Stimulated activated CD8-positive, alpha-beta memory T cell treated with anti-CD3 and anti-CD28 coated beads, Interleukin-4, amount 100 ng/mL, for 48 hours (primary cell): ENCODE measurements at places on chromosomes 12 and 14.
A peak's percentile ranks its signal among the peaks of the same experiment; 100 is the strongest.

- no peak for DNase-seq
Measured at GRCh38 chr14:45526715-45527549, 273.9 kb upstream of the MIS18BP1 start.

- no peak for DNase-seq
Measured at GRCh38 chr12:42237853-42238239, 202 bp downstream of the YAF2 start.

DNA sequence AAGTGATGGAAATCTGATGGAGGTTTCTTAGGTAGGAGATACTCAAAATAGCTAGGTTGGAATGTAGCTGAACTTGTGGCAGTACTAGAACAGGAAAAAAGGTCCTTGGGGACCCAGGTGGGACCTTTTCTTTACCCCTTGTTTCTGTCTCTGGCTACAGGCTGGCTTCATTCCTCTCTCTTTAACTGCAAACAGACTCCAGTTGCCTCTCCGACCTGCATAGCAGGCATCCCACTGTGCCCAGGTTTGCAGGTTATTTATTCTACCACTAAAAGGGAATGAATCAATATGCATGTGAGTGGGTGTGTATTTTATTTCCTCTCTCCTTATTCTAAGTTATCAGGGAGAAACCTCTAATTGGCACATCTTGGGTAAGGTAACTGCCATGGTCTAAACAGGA, 758.1 kb downstream of the MED13L start:
- DNase-seq: no peak

GRCh38 chr12:91210618-91211017, 28.0 kb upstream of the DCN start:
- no peak for DNase-seq

DNA sequence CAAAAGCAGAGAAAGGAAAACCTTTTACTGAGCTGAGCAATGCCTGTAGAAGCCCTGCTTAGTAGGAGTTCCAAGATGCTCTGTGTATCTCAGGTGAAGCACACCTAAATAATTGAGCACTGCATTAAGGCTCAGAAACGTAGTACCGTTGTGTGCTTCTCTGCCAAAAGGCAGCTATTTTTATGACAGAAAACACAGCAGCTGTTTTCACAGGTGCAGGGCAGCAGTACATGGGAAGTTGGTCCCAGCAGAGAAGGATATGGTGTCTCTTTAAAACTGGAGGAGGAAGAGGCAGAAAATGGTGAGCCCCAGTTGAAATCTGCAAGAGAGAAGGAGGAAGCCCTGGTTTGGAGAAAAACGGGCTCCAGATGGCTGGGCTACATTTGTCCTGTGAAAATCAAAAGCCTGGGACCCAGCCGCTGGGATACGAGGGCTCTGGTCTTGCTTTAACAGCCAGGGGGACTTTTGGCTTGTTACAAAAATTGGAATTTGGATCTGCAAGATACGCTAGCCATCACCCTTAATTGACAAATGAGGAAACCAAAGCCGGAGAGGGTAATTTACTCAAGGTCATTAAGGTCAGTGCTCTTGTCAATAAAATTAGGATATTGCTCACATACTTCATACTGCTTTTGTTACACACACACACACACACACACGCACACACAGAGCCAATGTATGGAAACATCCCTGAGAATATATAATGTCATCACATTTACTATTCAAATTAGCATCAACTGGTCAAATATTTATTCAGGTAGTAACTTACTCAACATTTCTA, 27.3 kb downstream of the SPRING1 start:
- no peak for DNase-seq

DNA sequence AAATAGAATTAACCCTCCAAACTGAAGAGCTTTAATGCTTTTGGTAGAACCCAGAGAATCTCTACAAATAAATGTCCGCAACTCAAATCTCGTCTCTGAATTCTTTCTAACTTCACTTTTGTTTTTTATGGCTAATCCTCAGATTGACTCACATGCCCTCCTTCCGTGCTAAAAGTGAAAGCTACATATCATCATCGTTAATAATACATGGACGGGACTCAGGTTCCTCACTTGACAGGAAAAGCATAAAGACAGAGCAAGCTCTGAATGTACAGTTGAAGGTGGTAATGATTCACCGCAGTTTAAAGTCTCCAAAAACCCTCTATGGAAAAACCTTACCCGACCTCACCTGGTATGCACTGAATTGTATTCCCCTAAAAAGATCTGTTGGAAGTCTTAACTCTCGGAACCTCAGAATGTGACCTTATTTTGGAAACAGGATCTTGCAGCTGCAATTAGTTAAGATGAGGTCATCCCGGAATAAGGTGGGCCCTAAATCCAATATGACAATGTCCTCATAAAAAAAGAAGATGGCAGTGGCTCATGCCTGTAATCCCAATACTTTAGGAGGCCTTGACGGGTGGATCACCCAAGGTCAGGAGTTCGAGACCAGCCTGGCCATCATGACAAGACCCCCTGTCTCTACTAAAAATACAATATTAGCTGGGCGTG, 147.4 kb upstream of the FOXN3 start:
- DNase-seq: no peak

DNA sequence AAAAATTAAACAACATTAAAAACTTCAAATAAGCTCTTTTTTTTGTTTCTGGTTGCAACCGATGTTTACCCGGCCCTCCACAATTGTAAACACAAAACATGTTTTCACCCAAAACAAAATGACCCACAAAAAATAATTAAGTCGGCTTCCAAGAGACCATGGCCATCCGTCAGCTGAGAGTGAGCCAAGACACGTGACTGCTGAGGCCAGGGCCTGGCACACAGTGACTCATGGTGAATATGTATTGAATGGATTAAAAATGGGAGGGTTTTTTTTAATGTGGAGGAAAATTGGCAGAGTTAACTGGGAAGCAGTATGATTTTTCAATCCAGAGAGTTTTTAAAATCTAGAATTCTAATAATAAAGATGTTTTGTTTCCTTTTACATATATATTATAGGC, 13.8 kb upstream of the CPNE8 start:
- no peak for DNase-seq

DNA sequence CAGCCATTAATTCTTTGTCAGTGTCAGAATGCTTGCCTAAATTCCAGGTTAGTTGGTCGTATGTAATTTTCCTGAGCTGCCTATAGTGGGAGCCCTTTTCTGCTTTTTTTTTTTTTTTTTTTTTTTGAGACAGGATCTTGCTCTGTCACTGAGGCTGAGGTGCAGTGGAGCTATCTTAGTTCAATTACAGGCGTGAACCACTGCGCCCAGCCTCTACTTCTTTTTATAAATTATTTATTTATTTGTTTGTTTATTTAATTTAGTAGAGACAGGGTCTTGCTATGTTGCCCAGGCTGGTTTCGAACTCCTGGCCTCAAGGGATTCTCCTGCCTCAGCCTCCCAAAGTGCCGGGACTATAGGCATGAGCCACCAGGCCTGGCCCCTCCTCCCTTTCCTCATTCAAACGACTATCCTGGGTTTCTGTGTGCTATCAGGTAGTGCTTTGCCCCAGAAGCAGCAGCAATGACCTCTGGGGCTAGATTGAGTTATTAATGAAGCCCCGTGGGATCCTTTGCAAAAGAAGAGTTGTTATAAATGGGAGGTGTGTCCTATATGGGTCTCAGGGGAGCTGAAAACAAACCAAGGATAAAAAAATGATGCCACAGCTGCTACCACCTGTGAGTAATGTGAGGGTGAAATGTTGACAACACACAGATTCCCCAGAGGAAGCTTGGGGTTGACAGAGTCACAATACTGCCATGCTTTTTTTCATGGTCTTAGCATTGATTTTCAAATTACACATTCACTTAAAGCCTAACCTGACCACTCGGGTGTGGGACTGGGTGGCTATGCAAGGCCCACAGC, 34.6 kb upstream of the NFKBIA start:
- DNase-seq: no peak

- DNase-seq: peak; percentile 85
Measured at GRCh38 chr14:97458661-97459579, 661.7 kb downstream of the VRK1 start.

GRCh38 chr12:3077572-3078081, 448 bp downstream of the TSPAN9 start:
- DNase-seq: peak; percentile 27

GRCh38 chr14:30657606-30658163, 35.6 kb downstream of the SCFD1 start:
- no peak for DNase-seq

DNA sequence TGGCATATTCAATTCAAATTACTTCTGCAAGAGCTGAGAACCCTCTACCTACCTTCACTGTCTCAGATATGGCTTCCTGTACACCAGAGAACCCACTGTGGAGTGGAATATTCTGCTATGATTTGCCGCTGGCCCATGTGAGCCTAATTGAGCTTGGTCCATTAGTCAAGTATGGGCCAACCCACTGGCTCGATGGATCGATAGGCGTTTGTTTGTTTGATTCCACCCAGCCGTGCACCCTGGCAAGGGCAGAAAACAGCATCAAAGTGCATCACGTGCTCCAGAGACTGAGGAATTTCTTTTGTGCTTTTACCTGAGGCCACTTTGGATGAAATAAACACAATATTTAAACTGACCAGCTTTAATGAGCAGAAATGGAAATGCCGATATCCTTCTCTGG, 426.3 kb downstream of the AACS start:
- DNase-seq: no peak

GRCh38 chr12:19979584-19979983, 388.8 kb upstream of the PDE3A start:
- DNase-seq: no peak

- DNase-seq: no peak
Measured at GRCh38 chr14:33836900-33837577, 113.8 kb downstream of the EGLN3 start.

GRCh38 chr12:108982621-108983219, 38.1 kb downstream of the SVOP start:
- DNase-seq: no peak

DNA sequence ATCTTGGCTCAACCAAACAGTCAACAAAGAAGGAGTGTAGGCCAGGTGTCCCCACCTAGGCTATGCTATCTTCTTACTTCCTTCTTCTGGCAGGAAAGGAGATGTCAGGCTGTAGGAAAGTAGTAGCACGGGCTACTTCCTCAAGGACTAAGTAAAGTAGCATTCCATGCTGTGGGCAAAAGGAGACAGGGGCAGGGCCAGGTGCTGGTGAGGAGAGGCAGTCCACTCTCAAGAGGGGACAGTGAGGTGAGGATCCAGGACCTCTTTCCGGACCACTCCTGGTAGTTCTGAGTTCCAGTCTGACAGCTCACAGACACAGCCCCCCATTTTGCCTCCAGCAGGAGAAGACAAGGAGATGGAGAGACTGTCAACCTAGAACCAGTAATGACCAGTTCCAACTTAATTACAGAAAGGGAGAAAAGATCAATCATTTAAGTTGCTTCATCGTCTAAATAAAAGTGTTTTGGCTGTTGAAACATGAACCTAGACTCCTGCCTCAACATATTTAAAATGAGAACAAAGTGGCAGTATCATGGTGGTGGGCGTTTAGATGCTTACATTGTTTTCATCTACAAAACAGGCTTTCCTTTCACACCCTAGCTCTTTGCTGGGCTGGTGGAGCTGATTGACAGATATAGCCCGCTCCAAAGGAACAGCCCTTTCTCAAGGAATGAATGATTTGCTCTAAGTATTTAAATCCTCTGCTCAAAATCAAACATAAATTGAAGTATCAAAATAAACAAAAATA, 5.1 kb upstream of the SSTR1 start:
- no peak for DNase-seq
